ENCODE measurements at places on chromosomes 2 and 18.

DNA sequence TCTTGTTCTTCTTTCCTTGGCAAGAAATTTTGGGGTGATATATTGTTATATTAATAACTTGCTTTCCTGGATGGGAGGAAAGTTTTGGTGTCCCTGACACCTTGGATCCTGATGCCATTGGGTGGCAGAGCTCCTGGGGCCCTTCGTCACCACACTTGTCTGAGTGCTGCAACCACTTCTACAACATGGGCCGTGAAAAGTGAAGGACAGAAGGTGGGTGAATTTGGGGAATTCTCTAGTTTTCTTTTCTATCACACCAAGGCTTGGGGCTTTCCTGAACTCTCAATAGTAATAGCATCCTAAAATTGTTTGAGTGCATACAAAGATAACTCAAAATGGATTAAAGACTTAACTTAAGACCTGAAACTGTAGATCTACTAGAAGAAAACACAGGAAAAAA is 10.0 kb downstream of the ACOXL start:
- no peak for DNase-seq

- no peak for DNase-seq
These were observed 24.4 kb downstream of the SERPINB4 start for GRCh38 chr18:63619661-63620060.

GRCh38 chr2:43778233-43778632 is 4.4 kb downstream of the DYNC2LI1 start:
- no peak for DNase-seq

- DNase-seq, result no peak
These were observed 123.8 kb downstream of the MYO1B start for GRCh38 chr2:191369034-191369433.

- DNase-seq, result no peak
These were observed 36.4 kb downstream of the MAP2 start for GRCh38 chr2:209460151-209460761.

DNA sequence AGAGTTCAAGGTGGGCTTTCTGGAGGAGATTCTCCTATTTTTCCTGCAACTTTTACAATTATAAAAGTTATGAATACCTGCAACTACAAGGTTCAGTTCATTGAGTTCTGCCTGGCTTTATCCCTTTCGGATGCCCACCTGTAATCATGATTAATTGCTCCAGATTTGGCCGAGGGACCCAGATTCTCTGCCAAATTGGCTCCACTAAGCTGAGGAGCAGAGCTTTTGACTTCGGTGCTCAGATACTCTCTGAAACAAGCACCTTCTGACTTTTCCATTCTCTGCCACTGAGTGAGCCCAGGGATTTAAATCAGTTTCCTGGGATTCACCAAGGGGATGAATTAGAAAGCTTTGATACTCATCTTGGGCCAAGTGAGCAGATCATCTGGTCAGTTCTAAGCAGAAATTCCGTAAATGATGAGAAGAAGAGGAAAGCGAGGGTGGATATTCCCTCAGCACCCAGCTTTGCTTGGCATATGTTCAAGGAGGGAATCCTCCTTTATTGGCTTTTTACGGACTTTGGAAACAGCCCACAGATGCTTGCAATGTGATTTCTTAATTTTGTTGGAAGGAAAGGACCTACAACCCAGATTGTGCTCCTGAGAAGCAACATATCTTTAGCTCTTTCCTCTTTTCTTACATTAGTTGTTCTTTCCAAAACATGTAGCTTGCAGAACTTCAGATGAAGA is 179.2 kb downstream of the SETBP1 start:
- no peak for DNase-seq

GRCh38 chr18:6859676-6860422 is 130.3 kb downstream of the ARHGAP28 start:
- no peak for DNase-seq

DNA sequence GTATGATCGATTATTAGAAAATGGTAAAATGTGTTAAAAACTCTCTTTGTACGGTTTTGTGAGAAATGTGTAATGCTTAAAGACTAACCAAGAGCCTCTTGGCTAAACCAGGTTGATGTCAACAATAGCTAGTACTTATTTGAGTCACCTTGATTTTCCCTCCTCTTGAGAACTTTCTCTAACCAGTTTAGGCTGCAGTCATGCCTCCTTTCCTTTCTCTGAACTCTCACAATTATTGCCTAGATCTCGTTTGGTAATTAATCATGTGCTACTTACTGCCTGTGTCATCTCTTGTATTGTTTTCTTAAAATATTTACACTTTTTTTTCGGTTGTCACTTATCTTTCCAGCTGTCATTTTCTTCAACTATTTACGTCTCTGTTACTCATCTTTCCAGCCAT is 1.1 kb upstream of the EPC2 start:
- peak; percentile 49 for DNase-seq

- DNase-seq, result no peak
These were observed 179.4 kb downstream of the TXNL1 start for GRCh38 chr18:56458770-56459712.

DNA sequence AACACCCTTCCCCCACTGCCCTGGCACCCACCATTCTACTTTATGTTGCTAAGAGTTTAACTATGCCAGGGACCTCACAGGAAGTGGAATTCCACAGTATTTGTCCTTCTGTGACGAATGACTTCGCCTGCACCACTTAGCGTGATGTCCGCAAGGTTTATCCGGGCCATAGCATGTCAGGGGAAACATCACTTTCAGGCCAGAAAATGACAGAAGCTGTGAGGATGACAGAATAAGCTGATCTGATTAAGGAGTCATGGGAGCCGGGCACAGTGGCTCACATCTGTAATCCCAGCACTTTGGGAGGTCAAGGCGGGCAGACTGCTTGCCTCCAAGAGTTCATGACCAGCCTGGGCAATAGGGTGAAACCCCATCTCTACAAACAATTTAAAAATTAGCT is 248.8 kb downstream of the EIPR1 start:
- no peak for DNase-seq

- no peak for DNase-seq
These were observed 641.9 kb downstream of the ZEB2 start for GRCh38 chr2:143877876-143878530.

GRCh38 chr2:207200136-207200535 is 34.4 kb upstream of the KLF7 start:
- DNase-seq, result no peak

DNA sequence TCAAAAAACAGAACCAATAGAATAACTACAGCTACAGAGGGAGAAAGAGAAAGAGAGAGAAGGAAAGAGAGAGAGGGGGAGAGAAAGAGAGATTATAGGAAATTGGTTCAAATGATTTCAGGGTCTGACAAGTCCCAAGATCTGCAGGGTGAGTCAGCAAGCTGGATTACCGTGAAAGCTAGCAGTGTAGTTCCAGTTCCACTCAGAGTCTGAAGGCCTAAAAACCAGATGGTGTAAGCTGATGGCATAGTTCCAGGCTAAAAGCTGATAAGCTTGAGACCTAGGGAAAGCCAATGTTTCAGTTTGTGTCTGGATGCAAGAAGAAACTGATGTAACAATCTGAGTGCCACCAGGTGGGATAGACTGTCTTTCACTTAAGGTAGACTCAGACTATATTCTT is 397.7 kb downstream of the TRIB2 start:
- DNase-seq, result no peak

GRCh38 chr2:7693246-7694075 is 776.2 kb downstream of the RNF144A start:
- no peak for DNase-seq

DNA sequence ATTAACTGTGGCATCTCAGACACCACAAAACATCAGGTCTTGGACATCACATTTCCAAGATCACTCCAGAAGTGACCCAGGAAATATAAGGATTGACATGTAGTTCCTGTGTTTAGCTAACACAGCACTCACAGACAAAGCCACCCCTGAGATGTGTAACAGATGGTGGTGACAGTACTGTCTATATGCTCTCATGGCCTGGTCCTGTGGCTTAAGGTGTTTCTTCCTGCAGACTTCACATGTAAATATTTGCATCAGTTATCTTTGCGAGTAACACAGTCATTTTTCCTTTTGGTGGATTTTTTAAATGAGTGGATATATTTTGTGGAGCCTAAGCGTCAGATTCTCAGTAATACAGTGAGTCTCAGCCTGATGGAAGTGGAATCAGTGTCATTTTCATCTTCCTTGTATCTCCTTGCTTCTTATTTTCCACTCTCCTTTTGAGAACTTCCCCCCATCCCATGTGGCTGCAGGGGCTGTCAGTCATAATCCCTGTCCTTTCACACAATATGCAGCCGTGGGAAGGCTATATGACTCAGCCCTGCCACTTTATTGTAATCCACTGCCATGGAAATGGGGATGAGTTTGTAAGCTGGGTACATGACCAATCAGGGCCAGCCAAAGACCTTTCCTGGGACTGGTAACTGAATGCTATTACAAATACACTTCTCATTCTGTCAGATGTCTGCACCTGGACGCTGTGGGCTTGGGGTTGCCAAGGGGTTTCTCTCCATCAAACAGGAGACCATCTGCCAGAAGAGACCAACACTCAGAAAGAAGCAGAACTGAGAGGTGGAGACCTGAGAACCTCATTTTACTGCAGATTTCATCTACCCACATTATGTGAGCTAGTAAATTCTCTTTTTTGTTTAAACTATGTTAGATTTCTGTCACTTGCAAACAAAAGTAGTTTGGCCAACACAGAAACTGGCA is 74.3 kb downstream of the ICOS start:
- no peak for DNase-seq

DNA sequence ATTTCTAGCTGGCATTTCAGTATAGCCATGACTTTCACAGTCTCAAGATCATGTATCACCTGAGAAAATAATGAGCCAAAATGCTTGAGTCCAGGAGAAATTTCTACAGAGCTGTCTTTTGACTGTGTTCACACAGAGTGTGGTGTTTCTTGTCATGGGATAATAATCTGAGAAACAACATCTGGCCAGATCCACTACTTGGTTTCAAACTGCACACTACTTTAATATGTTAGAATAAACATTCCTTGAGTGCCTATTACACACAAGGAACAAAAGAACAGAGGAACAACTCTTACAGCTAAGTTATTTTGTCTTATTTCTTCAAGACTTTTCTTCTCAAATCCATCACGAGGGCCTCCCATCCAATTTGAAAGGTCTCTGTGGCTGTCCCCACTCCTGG is 108.3 kb downstream of the SS18 start:
- no peak for DNase-seq

DNA sequence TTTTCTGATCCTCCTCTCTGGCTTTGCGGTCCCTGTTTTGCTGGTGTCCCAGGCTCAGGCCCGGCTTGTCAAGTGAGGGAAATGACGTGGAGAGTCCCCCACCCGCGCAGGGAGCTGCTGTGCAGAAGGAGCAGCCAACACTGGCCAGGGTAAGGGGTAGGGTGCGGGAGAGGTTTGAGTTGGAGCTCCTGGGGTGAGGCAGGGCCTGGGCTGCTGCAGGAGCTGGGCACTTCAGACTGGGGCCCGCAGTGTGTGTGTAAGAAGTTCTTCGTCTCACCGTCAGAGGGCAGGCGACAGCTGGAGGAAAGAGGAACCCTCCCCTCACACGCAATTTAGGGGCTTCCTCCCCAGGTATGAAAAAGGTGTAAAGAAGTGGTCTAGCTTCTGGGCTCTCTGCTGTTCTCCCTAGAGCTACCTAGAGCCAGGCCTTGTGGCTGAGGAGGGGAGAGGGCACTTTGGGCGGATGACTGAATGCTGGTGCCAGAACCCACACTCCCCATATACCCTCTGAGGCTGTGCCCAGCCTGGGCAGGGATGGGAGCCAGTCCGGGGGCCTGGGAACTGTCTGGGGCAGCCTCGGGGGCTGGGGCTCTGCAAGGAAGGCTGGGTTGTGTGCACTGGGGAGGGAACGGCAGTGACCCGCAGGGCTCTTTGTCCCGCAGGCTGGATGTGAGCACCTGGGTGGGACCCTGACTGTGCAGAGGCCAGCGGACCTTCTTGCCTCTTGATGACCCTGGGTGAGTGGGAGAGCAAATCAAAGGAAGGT is 11.8 kb downstream of the CELF4 start:
- no peak for DNase-seq

DNA sequence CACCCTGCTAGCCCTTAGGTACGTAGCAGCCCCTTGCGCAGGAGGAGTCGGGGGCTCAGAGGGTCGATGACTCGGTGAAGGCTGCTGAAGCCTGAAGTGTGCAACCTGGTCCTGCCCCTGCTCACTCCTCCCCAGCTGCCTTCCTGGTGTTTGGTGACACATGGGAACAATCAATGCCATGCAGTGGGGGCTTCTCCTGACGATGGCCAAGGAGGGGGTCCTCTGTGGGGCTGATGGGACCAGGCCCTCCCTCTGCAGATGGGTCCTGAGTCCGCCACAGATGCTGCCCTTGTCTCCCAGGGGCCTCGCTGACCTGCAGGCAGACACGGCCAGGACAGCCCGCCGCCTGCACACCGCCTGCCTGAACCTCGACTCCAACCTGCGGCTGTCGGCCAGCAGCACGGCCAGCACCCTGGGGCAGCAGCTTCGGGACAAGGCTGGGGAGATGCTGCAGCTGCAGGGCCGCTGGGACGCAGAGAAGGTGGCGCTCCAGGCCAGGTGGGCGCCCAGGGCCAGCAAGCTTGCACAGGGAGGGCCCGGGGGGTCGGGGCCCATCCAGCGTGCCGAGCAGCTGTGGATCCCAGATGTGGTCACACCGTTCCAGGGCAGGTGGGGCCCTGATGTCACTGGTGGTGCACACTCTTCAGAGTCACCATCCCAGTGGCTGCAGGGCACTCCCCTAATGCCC is 24.6 kb downstream of the CROCC2 start:
- no peak for DNase-seq

DNA sequence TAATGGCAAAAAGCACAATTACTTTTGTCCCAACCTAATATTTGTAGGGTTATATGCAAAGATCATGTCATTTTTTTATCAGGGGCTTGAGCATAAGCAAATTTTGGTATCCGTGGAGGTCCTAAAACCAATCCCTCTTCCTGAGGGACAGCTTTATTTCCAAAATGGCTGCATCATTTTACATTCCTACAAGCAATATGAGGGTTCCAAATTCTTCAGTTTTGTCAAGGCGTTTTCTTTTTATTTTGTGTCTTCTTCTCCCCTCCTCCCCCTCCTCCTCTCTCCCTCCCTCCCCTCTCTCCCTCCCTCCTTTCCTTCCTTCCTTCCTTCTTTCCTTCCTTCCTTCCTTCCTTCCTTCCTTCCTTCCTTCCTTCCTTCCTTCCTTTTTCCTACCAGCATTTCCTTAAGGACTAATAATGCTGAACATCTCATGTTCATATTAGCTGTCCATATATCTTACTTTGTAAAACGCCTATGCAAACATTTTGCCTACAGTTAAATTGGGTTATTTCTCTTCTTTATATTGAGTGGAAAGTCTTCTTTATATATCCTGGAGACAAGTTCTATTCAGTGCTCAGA is 881.8 kb downstream of the DCDC2C start:
- DNase-seq, result no peak

- DNase-seq, result no peak
These were observed 174.1 kb upstream of the ALPP start for GRCh38 chr2:232204457-232204931.

DNA sequence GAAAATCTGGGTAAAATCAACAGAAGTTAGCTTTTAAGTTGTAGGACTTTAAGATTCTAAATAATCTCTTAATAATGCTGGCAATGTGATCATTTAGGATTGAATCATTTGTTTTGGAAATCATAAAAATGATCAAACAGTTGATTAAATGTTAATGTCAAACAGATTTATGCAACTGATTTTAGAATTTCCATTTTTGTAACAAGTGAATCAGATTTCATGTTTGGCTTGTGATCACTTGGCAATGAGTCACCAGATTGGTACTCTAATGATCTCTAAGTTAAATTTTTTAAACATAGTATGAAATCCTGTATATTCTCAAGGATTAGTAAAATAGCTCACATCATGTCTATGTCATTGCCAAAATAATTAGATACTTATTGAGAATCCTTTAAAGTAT is 50.1 kb upstream of the UNC80 start:
- no peak for DNase-seq
